ACHN (cell line): ENCODE measurements at places on chromosomes 3 and 15.
A peak's percentile ranks its signal among the peaks of the same experiment; 100 is the strongest.

DNA sequence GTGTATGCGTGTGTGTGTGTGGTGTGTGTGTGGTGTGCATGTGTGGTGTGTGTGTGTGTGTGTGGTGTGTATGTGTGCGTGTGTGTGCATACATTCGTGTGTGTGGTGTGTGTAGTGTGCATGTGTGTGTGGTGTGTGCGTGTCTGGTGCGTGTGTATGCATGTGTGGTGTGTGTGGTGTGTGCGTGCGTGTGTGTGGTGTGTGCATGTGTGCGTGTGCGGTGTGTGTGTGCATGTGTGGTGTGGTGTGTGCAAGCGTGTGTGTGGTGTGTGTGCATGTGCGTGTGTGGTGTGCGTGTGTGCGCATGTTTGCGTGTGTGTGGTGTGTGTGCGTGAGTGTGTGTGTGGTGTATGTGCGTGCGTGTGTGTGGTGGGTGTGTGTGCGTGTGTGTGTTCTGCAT is 210.4 kb downstream of the LRTM1 start:
- DNase-seq = no peak

DNA sequence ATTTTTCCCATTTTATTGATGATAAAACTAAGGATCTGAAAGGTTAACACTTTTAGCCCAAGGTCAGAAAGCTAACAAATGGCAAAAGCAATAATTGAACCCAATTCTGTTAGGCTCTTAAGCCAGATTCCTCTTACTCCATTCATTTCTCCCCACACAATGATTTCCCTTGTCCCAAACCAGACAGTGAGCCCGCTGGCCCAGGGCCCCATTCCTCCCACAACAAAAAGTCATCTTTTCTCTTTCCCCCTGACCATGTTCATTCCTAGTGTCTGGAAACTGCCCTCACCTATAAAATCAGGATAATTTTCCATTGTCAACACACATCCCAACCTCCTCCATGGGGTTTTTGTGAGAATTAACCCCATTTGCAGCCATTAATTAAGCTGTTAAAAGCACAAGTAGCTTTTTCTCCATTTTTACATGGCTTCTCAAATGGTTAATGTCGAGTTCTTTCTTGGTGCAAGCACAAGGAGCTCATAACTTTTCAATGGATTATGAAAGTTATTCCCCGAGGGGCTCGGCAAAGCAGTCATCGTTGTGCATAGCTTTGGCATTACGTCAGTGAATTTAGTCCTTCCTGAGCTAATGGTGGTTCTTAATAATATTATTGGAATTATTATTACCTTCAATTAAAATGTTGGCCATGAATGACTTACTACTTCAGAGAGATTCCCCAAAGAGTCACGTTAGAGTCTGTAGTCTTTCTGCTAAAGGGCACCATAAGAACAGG is 151.0 kb upstream of the WNT5A start:
- DNase-seq = no peak

DNA sequence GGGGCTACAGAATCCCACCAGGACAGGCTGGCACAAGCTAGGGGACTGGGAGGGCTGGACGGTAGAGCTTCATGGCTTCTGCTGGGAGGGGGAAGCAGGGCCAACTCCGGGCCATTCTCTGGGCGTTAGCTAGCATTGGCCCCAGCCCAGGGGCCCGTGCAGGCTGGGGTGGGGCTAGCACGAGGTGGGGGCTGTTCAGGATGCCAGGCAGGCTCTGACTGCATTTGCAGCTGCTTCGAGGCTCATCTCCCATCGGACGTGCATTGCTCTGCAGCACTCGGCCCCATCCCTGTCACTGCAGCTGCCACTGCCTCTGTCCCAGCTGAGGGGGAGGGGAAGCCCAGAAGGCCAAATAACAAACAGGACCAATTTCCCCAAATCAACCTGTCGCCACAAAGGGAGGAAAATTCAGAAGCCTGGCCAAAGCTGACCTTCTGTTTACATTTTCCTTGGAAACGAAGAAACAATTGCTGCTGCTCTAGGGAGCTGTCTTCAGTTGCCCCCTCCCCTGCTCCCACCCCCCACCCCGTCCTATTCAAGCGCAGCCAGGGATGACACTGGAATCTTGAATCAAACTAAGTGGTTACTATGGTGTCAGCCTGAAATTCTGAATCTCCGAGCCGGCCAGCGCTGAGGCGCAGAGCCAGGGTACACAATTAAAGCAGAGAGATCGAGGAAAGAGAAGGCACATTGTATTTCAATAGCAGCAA is 138.8 kb upstream of the PRR20G start:
- DNase-seq = no peak

DNA sequence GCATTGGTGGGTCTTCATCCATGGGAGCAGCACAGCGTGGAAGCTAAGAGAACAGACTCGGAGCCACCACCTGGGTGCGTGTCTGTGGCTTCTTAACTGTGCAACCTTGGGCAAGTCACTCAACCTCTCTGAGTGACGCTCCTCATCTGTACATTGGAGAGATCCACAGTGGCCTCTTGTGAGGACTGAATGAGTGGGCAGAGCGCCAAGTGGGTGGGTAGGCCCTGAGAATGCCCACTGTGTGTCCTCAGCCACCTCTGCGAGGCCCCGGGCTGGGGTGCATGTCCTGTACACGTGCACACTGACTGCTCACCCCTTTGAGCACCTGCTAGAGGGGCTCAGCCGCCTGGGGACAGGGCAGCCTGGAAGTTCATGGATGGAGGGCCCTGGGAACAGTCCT is 99.6 kb upstream of the PRR23E start:
- no peak for DNase-seq

DNA sequence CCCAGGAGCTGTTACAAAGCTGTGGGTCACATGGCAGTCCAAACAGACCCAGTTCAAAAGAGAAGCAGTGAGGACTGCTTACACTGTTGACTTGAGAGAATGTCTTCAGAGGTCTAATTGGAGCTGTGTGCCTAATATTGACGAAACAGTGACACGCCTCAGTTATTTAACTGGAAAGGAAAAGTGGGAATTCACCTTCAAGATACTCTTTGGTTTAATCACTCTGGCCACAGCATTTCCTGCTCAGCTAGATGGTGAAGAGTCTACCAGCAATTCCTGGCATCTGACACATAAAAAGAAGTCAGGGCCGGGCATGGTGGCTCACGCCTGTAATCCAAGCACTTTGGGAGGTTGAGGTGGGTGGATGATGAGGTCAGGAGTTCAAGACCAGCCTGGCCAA is 326.4 kb downstream of the SV2B start:
- DNase-seq = peak; percentile 29

DNA sequence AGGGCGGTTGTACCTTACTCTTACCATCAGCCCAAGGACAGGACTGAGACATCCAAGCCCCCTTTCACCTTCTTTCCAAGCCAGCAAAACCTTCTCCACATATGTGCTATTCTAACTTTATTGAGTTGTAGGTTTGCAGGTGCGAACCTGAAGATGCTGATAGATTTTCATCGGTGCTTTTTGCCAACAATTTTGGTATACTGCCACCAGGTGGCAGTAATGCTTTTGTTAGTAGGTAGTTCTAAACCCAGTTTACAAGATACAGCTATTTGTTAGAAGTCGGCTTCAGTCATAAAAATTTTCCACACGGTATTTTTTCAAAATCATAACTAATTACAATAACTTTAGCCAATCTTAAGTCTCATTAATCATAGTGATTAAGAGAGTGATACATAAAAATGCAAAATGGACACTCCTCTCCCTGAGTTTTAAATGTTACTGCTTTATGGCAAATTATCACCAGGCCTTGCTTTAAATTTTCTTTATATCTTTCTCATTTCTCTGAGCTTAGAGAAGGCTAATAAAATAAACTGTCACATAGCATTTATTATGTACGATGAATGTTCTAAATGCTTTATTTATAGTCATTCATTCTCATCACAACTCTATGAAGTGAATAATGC is 636 bp downstream of the TBC1D21 start:
- peak; percentile 55 for DNase-seq

GRCh38 chr15:49103002-49103401 is 52.4 kb downstream of the COPS2 start:
- no peak for DNase-seq

DNA sequence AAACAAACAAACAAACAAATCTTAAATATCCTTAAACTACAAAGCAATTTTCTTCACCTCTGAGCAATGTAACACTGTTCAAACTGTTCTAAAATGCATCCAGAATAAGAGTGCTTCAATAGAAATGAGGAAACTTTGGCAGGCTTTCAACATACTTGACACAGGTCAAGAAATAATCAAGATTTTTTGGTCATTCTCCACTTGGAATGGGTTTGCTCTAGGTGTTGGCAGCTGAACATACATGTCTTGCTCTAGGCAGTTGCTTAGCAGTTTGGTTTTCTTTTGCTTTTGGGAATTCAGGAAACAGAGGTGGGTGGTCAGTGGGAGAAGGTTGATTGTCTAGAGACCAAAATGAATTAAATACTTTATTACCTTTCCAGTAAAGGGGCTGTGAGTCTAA is 1.4 kb upstream of the LRRC3B start:
- DNase-seq = no peak

- DNase-seq = no peak
These were observed at the start of gene EPM2AIP1 for GRCh38 chr3:36992806-36993325. TSS of gene EPM2AIP1 (minus strand) at chr3:36993131. CDS start at chr3:36993077, 54 bp downstream.

DNA sequence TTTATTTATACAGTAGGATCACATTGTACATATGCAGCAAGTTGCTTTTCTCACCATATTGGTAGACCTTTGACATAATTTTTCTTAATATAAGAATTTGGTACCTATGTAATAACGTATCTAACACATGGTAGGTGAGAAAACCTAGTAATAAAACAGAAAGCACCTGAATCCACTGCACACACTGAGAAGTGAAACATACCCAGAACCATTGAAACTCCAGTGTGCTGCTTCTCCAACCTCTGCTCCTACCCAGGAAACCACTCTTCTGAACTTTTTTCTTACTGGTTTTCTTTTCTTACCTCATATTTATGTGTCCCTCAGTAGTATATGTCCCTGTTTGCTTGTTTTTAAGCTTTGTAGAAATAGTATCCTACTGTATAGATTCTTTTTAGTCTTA is 293.0 kb downstream of the UBE2E2 start:
- DNase-seq = no peak

- no peak for DNase-seq
These were observed 8.8 kb upstream of the BCHE start for GRCh38 chr3:165846056-165846455.

DNA sequence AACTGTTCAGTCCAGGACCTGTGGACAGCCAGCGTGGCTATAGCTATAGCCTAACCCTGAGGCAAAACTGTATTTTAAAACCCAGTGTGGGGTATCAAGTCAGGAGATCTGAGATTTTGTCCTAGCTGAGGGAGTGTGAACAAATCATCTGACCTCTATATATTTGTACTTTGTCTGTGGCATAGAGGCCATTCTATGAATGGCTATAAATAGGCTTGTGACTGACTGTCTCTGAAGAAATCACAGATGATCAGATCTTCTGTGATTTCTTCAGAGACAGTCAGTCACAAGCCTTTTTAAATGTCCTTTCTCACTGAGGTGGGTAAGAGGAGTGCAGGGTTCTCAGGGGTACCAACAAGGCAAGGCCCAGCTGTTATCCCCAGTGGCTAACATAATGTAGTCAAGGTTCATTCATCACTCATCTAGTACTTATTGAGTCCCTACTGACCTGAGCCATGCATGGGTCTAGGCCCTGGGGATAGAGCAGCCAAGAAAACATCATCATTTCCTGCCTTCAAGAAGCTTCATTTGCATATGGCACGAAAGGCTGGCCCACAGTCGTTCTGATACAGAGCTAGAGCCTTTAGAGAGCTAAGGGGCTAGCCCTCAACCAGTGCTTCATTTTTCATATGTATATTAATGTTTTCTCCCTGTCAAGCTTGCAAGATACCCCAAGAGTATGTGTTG is 53.3 kb downstream of the TIPARP start:
- no peak for DNase-seq

DNA sequence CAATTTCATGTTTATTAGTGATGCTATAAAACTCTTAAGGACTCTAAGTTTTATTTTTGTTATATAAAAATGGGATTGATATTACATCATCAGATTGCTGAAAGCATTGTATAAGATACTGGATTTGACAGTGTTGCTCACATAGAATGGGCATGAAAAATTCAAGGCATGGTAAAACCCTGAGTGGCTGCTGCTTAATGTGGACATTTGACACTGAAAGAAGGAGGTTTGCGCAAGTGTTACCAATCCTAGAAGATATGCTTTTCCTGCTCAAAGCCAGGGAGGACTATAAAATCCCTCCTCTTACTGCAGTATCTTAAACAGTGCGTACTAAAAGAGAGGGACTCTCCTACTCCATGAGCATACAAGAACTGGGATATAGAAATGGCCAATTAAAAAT is 65.8 kb upstream of the PTX3 start:
- DNase-seq = no peak

DNA sequence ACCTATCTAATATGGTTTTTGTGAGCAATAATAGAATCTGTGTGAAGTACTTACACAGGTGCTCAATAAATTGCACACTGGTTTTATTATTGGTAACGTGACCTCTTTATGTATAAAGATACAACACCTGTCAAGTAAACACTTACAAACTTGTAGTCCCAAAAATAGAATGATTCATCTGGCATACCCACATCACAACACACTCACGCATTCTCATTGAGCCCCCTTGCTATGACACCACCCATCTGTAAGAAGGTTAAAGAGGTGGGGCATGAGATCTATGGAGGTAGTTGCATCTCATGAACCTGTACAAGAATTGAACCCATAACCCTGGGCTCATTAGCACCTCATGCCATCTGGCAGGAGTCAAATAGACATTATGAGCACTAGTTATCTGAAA is 134.9 kb upstream of the THBS1 start:
- no peak for DNase-seq

GRCh38 chr3:183481582-183481981 is 53.2 kb upstream of the MCF2L2 start:
- DNase-seq = no peak

DNA sequence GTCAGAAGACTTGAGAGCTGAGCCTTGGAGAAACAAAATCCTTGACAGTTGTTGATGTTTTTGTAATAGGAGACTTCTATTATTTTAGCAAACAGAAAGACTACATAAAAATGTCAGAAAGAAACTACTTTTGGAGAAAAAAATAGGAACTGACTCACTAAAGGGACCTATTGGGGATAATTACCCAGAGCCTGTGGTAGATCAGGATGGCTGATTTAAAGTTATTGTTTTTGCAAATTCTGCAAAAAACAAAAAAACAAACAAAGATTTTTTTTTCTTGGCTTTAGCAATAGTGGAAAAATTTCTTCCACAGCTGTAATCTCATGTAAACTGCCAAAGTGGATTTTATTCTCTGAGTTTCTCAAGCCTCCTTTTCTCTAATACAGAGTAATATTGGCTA is 101.5 kb upstream of the SATB1 start:
- no peak for DNase-seq

DNA sequence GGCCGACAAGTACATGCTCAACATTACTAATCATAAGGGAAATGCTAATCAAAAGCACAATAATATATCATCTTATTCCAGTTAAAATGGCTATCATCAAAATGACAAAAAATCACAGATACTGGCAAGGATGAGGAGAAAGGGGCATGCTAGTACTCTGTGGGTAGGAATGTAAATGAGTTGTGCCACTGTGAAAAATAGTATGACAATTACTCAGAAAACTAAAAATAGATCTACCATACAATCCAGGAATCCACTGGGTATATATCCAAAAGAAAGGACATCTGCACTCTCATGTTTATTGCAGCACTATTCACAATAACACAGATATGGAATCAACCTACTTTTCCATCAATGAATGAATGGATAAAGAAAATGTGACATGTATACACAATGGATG is 1256.5 kb downstream of the SI start:
- no peak for DNase-seq
